ENCODE measurements at places on chromosomes 3 and 15.

- peak; percentile 50 for DNase-seq
Observed at GRCh38 chr3:71423151-71423906, 160.2 kb downstream of the FOXP1 start.

- no peak for DNase-seq
Observed at GRCh38 chr3:32733631-32734229, 48.7 kb downstream of the CNOT10 start.

GRCh38 chr3:14554715-14555114 is 14.6 kb upstream of the GRIP2 start:
- no peak for DNase-seq

DNA sequence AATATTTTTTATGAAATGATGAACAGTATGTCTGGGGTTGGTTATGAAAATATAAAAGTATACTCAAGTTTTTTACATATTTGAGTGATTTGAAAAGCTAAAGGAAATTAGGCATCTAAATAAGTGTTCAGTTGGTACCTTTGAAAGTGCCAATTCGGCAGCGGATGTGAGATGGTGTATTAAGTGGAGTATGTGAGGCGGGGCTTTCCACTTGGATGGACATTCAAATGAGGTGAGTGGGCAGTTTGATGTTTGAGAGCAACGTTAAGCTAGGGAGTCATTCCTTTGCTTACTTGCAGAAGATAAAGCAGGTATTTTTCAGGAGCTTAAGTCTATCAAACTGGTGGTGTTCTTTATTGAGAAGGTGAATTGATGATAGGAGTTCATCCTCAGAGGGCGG is 189.0 kb upstream of the GOLIM4 start:
- DNase-seq = no peak

DNA sequence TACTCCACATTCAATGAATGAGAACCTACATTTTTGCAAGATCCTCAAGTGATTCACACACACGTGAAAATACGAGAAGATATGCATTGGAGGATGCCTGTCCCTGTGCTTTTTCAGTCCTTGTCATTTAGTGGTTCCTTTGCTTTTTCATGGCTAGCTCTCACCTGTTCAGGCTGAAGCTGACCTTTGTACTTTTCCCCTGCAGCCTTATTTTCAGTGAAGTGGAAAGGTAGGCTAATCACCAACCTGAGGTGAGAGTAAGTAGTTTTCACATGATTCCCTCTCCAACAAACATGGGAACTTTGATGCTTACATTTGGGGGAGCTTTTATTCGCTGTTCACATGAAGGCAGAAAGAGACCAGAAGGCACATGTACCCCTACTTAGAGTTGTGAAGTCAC is 8.3 kb downstream of the ITPR1 start:
- no peak for DNase-seq

GRCh38 chr3:156471431-156471830 is 83.5 kb downstream of the SSR3 start:
- DNase-seq = no peak

DNA sequence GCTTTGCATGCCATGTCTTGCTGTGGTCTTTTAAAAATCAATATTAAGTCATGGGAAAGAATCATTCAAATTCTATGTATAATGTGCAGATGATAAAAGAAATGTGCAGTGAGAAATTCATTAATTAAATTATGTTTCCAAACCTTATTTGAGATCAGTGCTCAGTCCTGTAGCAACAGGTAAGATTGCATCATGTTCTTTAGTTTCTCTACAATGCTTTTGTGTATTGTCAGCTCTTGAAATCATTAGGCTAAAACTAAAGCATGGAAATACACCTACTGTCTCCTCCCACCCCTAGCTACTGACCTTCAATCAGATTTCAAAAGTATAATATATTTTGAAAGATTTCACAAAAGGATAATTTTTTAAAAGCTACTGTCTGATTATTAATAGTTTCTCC is 612.7 kb downstream of the ROBO2 start:
- DNase-seq = no peak

DNA sequence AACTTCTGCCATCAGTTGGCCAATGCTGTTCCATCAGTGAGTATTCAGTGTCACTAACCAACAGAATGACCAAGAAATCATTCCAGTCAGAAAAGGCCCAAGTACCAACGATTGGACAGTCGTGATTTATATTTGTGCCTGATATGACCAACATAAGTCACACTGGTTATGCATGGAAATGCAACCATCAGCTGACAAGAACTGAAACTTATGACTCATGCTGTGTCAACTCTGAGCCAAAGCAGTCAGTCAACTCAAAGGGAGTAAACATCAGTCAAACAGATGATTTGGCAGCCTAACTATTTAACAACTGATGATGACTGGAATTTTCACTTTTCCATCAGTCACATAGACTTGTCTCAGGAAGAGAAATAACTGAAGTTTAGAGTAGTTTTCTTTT is 142.4 kb downstream of the ANXA2 start:
- no peak for DNase-seq

- no peak for DNase-seq
Observed at GRCh38 chr3:149717391-149718056, 34.8 kb downstream of the COMMD2 start.

GRCh38 chr15:92886042-92886537 is 14.0 kb upstream of the CHD2 start:
- DNase-seq = no peak

DNA sequence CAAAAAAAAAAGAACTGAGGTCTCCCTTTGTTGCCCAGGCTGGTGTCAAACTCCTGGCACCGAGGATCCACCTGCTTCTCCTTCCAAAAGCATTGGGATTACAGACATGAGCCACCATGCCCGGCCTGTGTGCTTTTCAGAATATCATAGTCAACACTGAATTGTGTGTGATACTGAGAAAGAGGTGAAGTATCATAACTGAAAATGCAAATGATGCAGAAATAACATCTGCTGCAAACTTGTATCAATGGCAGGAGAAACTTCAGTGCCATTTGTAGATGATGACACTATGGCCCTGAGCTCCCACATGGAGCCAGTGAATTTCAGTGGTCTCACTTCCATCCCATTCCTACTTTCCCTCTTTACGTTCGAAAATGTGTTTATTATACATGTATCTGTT is 21.9 kb downstream of the IL12A start:
- no peak for DNase-seq

GRCh38 chr15:98384328-98385029 is 263.9 kb upstream of the IGF1R start:
- DNase-seq = no peak

DNA sequence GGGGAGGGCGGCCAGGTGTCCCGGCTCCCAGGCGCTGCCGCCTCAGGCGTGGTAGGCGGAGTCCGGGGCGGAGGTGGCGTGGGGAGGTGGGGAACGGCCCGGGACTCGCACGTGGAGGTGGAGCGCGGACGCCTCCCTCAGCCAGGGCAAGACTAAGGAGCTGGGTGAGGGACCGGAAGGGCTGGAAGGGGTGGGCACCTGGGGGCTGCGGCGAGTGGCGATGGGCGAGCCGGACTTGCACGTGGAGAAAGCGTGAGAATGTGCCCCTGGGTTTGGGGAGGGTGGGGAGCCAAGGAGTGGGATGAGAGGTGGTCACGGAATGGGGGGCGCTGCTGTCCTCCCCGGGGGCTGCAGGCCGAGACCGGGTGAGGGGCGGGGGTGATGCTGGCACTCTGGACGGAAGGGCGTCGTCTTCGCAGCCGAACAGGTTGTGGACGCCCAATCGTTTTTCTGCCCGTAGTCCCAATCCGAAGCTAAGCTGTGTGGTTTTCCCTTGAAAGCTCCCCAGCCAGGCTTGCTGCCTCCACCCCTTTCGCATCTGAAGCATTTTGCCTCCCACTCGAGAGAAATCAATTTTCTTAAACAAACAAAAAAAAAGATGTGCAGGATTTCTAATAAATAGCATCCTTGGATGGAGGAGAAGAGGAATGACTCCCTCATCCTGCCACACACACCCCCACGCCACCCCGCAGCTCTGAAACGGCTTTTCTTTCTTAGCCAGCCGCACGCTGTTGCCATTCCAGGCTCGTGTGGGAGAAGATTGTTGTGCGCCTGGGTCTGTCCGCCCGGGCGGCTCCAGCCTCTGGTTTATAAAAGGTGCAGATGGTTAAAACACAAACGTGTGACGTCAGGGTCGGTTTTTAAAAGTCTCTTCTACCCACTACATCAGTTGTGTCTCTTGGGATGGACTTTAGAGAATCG is 62.5 kb upstream of the ANKRD28 start:
- peak; percentile 73 for DNase-seq

DNA sequence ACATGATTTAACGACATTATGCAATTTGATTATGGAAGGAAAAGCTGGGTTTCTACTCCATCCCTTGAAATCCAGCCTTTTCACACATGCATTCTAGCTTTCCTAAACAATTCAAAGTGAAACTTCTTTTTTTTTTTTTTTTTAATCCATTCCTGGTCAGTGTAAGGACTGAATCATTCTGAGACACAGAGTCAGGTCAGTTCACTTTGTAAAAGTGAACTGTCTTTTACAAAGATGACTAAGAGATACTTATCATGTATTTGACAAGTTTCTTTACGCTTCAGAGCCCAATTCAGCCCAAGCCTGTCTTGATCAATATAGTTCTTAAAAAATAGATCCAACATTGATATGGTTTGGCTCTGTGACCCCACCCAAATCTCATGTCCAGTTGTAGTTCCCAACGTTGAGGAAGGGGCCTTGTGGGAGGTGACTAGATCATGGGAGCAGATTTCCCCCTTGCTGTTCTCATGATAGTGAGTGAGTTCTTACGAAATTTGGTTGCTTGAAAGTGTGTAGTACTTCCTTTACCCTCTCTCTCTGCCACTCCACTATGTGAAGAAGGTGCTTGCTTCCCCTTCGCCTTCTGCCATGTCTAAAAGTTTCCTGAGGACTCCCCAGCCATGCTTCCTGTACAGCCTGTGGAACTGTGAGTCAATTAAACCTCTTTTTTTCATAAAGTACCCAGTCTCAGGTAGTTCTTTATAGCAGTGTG is 345.6 kb upstream of the THBS1 start:
- no peak for DNase-seq

DNA sequence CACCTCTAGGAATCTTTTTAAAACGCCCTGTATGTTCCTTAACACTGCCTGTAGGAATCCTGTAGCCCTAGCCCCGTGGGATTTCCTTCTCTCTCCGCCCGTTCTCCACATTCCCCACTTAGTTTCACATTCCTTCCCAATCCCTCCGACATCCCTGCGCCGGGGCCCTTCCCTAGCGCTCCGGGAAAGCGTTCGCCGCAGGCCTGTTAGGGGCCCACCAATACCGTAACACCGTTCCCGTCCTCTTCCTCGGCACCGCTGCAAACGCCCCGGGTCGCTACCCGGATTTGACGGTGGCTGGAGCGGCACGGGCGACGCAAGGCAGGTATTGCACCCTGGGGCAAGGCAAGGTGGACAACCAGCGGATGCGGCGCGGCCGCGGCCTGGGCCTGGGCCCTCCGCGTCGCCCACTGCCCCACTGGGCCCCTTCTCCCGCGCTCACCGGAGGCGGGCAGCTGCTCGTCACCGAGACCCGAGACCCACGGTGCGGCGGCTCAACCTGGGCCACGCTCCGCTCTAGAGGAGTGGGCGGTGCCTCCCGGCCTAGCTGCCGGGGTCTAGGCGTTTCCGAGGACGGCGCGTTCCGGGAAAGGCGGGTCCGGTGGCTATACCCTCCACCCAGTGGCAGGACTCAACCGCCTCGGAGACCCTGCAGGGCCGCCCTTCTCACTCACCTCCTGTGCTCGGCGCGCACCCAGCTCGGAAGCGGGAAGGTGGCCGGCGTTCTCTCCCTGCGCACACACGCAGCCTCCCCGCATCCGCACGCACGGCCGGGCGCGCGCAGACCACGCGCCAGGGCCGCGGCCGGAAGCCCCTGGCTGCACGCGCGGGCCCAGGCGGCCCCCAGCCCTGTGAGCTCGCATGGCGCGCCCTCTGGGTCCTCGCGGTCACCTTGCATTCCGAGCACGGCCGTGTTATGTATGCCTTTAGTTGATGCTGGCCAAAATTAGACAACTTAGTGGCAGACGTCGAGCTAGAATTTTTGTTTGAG is at the start of gene B3GALNT1:
Gene B3GALNT1, minus strand, starts transcription at position 789 of the 991 bp plus-strand sequence. CDS start 18,595 bp downstream, outside the sequence.
- DNase-seq = peak; percentile 80

DNA sequence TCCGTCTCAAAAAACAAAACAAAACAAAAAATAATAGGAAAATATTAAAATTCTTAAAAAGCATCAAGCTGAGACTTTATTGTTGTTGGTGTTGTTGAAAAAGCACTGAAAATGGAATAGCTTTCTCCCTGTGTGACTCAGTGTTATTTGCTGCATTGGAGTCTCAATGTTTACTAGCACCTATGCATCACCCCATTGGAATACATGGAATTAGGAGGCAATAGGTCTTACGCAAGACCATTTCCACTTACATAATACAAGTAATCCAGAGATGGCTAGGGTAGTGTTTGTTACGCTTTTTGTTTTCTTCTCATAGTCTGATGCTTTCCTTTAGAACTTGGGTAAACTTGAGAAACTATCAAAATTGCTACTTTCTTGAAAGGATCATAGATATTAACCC is 15.2 kb downstream of the GXYLT2 start:
- DNase-seq = no peak

DNA sequence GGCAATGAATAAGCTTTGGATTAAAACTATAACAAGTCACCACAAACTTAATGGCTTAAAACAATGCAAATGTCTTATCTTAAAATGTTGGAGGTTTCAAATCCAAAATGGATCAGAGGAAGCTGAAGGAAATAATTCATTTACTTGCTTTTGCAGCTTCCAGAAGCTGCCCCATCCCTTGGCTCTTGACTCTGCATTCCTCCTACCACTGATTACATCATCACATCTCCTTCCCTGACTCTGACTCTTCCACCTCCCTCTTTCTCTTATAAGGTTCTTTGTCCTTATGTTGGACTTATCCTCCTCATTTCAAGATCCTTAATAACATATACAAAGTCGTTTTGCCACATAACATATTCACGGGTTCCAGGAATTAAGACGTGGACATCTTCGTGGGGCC is 982.8 kb upstream of the ROBO1 start:
- DNase-seq = no peak

DNA sequence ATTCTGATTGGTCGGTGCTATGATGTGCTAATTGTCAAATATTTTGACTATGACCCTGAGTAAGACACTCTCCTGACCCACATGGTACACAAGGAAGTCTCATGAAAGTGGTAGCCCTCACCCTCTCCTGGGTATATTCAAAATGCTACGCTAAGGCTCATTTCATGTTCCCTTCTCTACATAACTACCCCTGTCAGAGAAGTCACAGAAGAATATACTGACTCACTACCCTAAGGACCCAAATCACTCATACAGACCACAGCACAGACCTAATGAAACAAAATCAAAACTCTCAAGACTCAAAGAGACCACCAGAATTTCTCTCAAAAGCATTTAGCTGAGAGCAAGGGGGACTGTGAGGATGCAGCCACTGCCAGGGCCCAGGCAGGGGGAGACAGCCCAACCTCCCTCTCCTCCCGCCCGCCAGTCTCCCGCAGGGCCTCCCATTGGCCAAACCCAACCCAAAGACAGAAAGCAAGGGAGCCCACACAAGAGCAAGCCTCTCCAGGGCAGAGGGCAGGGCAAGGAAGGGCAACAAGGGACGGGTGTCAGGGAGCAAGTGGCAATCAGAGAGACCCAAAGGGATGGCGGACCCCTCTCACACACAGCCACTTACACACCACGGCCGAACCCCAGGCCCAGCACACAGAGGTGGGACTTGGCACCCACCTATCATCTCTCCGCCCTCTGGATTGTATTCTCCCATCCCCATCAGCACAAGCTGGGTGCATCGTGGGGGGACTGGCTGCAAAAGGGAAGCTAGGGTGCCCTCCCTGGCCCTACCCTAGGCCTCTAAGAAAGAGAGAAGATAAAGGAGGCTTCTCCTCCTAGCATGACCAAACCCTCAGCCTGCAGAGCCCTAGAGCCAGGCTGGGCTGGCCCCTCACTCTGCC is 41.6 kb downstream of the MEGF11 start:
- DNase-seq = no peak

Data from Right ventricle myocardium superior (tissue), 1 donor.